Stimulated activated CD8-positive, alpha-beta memory T cell treated with anti-CD3 and anti-CD28 coated beads, Interleukin-4, amount 100 ng/mL, for 4 hours (primary cell): ENCODE measurements at places on chromosomes 12 and 14.

GRCh38 chr14:96162741-96163140, 41.9 kb upstream of the BDKRB2 start:
- no peak for DNase-seq

GRCh38 chr12:80195074-80195726, 95.9 kb downstream of the OTOGL start:
- DNase-seq: no peak

DNA sequence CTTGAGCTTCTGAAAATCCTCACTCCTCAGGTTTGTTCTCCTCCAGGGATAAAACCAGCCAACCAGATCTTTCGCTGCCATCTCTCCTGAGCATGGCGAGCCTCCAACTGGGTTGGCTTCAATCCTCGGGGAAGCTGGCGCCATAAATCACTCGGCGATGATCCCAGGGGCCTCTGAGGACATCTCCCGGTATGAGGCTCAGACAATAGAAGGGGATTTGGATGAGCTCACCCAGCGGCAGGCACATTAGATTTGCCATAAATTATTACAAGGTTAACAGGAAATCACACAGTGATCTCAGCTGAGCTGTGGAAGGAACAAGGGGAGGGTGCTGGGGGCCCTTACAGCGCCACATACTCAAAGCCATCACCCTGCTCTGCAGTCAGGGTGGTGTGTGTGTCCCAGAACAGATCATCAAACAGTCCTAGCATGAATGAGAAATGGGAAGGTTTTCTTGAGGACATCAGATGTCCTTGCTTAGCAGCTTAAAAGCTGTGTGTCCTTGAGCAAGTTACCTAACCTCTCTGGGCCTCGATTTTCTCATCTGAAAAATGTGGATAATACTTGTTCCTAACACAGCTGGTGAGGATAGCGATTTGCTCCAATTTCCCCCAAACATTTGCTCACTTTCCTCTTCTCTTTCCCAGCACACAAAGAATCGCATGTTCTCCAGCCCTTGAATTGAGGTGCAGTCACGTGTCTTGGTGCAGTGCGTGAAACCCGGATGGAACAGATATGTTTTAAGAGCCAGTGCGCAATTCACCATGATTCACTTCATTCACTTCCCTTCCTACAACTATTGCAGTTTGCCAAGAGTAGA, 142.8 kb downstream of the SCARB1 start:
- DNase-seq: no peak

DNA sequence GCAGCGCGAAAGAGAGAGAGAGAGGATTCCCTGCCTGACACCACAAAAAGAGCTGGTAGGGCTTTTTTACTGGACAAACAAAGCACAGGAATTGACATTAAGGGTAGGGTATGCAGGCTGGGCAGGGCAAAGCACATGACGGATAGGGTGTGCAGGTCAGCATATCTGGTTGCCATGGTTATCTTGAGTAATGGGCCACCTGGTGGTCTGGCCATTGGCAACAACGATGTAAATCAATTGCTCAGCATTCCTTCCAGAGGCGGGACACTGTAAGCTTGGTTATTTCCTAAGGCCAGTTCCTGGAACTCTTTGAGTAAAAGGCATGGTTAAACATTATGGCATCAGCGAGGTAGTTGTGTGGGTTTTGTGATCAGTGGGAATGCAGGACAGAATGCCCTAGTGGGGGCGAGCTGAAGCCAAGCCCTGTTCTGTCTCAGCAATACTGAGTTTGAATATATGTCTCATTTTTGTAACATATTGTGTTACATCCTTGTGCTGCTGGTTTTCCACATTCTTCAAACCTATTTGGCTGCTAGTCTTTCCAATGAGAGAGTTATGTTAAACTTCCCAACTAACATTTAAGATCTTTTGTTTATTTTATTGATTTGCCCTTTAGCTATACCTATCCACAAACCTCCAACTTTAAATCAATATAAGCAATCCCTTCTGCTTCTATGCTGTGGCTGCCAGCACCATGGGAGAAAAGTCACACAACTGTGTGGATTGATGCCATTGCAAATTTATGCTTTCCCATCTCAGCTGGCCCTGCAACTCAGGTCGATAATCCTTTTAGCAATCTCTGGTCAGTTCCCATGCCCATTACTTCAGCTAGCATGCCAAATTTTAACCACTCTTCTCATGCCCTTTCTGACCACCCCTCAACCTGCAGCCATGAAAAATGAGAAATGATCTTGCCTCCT, 396.7 kb upstream of the PDE3A start:
- DNase-seq: no peak

GRCh38 chr12:31339831-31340622, 14.1 kb upstream of the SINHCAF start:
- DNase-seq: no peak

DNA sequence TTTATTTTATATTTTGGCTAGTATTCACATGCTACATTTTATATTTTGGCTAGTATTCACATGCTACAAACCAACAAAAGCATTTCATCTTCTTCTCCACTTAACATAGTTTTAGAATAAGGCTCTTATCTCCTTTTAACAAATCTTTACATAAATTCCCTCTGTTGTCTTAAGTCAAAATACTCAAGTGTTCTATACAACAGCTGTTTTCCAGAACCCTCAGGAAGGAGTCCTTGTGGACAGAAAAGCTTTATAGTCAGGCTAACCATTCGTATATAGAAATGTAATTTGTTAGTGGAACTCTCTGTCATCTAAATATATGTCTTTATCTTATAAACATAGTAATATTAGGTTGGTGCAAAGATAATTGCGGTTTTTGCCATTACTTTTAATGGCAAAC, 191.0 kb upstream of the FLRT2 start:
- no peak for DNase-seq
